ENCODE measurements at places on chromosomes 2 and 18. TPM values are rescaled to one million over a fixed set of nuclear protein-coding genes. Genes with fewer than 3 reads are reported as not detected.

- no peak for DNase-seq
These were observed at the start of gene COLEC11 for GRCh38 chr2:3594493-3595281. TSS of gene COLEC11 (plus strand) at chr2:3595112. CDS start at chr2:3604341, 9,229 bp downstream.

GRCh38 chr2:101692041-101692440, 5.5 kb upstream of the MAP4K4 start:
- DNase-seq = no peak

DNA sequence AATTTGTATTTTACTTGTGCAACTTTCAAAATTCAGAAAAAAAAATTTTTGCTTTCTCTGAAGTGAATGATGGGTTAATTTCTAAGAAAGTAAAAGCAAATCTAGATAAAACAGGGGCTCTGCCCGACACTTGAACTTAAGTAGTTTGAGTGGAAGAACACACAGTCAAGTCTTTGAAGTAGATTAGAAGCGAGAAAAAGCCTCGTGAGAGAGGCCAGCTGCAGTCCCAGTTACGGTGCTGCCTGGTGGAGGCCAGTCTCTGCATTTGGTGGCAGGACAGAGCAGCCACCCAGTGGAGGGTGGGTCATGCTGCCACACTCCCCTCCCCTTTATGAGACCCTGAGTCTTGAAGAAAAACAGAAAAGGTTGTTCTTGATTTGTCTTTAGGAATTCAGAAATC, 81.8 kb downstream of the INPP5D start:
- no peak for DNase-seq

GRCh38 chr2:146777181-146777580, 1067.6 kb upstream of the ACVR2A start:
- DNase-seq = no peak

GRCh38 chr18:10511236-10511635, 14.6 kb upstream of the NAPG start:
- peak; percentile 40 for DNase-seq

DNA sequence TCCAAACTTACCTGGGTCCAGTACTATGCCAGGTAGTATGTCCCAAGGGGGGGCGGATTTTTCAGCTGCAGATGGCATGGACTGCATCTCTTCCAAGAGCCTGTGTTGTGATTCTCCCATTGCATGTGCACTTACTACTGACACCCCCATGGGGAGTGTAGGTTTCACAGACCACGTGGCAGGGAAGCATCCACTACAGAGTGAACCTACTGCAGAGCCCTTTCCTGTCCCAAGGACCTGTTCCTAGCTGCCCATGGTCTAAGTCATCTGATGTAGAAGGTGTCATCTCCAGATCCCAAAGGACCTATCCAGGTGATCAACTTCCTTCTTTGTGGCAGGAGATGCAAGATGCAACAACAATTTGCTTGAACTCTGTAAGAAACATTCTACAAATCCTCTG, 9.9 kb upstream of the SULT1C3 start:
- DNase-seq = no peak

- DNase-seq = no peak
These were observed 46.3 kb downstream of the DYSF start for GRCh38 chr2:71499691-71500090.

DNA sequence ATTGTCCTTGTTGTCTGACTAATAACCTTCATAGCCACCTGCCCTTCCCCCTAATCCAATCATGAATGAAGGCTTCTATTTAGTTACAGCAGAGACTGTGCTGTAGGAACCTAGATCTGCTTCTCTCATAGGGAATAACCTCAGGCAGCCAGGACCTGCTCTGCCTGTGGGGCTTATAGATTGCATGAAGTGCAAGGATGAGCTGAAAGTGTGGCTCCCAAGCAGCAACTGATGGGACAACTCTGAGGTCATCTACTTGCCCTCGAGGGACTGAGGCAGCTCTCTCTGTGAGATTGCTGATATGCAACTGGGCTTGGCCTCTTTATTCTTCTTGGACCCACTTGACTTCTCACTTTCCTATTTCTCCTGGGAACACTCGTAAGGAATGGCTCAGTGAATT, 23.8 kb upstream of the SLC38A11 start:
- DNase-seq = no peak

DNA sequence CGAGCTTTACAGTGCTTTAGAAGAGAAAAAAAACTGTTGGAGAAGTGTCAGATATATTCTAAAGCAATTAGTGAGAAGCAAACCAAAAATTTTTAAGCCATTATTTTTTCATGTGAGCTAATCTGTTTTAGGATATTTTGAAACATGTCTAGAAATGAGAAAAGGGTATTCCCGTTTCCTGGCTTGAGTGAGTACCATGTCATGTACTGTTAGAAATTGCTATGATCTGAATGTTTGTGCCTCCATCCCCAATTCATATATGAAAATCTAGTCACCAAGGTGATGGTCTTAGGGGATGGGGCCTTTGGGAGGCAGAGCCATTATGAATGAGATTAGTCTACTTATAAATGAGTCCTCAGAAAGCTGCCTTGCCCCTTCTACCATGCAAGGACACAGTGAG, 493.3 kb upstream of the GCFC2 start:
- no peak for DNase-seq

DNA sequence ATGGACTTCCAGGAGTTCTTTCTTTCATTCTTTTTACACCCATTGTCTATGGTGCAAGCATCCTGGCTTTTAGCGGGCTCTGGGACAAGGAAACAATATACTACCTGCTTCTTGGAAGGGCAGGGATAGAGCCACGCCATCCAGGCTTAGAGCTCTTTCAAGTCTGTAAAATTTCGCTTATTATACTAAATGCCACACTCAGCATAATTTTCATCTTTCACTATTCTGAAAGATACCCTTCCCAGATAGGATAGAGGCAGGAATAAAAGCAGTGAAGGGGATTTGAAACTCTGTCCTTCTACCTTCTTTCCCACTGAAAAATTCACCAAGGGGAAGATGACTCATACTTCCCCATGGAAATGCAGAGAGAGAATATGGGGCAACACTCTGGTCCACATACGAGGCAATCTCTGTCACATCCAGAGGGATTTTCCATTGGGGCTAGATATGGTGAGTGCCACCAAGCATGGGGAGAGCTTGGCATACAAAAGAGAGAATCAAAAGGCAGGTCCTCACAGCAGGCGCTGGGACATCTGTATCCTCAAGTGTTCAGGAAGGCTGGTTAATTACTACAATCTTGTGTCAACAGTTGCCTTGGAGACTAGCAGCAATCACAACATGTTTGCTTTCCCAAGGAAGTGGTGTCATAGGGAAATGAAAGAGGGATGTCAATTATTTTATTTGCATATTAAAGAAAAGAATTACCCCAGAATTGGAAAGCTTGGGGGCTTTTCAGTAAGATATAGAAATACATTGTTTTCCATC, 127.6 kb downstream of the TDRD15 start:
- no peak for DNase-seq

DNA sequence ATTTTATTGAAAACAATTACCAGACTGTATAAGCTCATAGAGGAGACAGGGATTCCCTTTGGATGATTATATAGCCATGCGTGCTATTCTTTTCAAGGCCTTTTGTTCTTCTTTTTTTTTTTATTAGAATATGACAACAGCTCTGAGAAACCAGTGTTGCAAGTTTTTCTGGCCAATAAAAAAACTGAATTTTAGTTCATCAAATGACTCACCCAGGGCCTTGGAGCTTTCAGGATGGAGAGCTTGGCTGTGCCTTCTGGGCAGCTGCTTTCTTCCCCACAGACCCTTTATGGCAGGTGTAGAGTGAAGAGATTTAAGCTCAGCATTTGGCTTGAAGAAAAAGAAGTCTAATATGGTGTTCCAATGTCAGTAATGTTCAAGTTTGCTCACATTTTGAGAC, 497.9 kb upstream of the FANCL start:
- DNase-seq = peak; percentile 61

DNA sequence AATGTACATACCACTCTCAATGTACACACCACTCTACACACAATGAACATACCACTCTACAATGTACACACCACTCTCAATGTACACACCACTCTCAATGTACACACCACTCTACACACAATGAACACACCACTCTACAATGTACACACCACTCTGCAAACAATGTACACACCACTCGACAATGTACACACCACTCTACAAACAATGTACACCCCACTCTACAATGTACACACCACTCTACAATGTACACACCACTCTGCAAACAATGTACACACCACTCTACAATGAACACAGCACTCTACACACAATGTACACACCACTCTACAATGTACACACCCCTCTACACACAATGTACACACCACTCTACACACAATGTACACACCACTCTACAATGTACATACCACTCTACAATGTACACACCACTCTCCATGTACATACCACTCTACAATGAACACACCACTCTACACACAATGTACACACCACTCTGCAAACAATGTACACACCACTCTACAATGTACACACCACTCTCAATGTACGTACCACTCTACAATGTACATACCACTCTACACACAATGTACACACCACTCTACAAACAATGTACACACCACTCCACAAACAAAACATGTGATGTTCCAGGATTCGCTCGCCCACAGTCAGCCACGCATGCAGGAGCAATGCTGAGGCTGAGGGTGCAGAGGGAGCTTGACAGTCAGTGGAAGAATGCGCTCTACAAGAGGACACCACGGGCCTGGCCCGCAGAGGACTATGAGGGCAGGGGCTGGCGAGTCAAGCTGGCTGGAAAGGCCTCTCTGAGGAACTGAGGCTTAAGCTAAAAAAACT, 118.2 kb downstream of the HDAC4 start:
- DNase-seq = no peak

GRCh38 chr18:49447810-49448745, 12.4 kb downstream of the DYM start:
- no peak for DNase-seq

- DNase-seq = no peak
These were observed 103.0 kb upstream of the NRP2 start for GRCh38 chr2:205579335-205579734.

GRCh38 chr18:44130376-44130942, 550.2 kb upstream of the SETBP1 start:
- peak; percentile 58 for DNase-seq

DNA sequence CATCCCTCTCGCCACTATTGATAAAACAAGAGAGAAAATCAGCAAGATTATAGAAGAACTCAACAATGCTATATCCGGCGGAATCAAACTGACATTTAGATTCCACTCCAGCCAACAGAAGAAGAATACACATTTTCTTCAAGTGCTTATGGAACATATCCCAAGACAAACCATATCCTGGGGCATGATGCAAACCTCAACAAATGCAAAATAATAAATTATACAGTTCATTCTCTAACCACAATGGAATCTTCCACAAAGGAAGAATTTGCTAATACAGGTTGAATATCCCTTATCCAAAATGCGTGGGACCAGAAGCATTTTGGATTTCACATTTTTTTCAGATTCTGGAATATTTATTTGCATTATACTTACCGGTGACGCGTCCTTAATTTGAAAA, 51.4 kb upstream of the YPEL5 start:
- no peak for DNase-seq

- DNase-seq = no peak
These were observed 87.0 kb upstream of the PROKR1 start for GRCh38 chr2:68556381-68556780.

DNA sequence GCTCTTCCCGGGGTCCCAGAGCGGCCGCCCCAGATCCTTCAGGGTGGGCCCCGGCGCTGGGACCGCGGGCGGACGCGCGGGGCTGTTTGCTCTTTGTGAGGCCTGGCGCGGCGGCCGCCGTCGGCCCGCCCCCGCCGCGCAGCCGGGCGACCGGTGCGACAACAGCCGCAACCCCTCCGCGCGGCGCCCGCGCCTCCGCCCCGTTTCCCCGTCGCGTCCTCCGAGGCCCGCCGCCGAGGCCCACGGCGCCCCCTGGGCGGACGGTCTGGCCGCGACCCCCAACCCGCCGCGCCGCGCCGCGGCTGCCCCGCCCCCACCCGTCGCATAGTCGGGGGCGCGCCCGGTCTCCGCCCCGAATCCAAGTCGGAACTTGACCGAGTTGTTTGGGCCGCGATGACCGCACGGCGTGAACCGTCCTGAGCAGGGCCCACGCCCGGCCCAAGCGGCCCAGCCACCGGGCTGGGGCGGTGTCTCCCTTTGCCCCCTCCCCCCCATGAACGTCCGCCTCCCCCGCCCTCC, 448 bp downstream of the YPEL5 start:
- no peak for DNase-seq

- no peak for DNase-seq
These were observed 28.5 kb downstream of the GALNT1 start for GRCh38 chr18:35610089-35610488.

DNA sequence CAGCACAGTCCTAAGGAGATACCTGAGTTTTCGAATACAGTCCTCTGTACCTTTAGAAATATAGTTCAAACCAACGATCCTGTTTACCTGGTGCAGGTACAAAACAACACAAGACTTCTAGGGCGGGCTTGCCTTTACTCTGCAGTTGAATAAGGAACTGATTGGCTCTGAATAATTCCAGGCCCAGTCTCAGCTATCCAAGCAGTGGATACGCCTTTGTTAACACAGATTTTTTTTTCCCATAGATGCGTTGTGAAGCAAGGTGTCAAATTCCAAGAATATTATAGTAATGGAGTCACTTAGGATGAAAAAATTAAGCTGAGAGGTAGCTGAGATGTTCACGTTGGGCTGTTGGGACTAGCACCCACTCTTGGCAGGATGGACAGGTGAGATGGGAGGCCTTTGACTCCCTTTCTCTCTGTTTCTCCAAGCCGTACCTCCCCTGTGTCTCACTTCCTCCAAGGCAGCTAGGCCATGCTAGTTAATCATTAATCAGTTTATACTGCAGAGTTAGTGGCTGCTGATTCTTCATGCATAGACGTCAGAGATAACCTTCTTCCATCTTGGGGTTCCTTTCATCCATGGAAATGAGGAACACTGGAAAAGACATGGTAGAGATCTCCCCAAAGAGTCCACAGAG, 380.8 kb upstream of the ACVR2A start:
- DNase-seq = no peak

Gene C2orf68
- polyA plus RNA-seq = 35.9 TPM

Gene FBXO48
- polyA plus RNA-seq = 1.0 TPM

Gene SNED1
- 2.5 TPM for polyA plus RNA-seq

Gene AKAIN1
- not detected for polyA plus RNA-seq

Gene TWSG1
- 78.1 TPM for polyA plus RNA-seq

Gene DSC3
- 1.3 TPM for polyA plus RNA-seq

Gene TMEM214
- polyA plus RNA-seq = 72.1 TPM

Gene OTOF
- polyA plus RNA-seq = 15.9 TPM

Gene TBR1
- polyA plus RNA-seq = 0.17 TPM

Gene NTSR2
- not detected for polyA plus RNA-seq

Gene ZNF892
- 1.8 TPM for polyA plus RNA-seq

Gene BBS5
- polyA plus RNA-seq = 4.0 TPM

Gene ZEB2
- 123 TPM for polyA plus RNA-seq

Gene PRKAG3
- polyA plus RNA-seq = 32.1 TPM
